ENCODE measurements at places on chromosomes 6 and 20.

DNA sequence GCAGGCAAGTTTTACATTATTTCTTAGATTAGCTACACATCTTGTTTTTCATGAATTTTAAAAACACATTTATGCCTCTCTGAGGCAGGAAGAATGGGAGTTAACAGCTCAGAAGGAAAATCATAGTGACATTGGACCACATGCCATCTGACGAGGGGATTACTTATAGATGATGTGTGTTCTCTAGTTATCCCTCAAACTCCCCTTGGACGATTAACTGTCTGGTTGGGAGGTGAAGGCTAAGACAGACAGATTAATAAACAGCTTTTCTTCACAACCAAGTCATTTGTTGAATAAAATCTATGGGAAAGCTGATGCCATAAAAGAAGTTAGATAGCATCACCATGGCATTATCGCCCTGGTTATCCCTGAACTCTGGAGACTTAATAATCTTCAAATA lies 80.0 kb upstream of the PREP start:
- no peak for DNase-seq

- no peak for DNase-seq
Observed at GRCh38 chr6:133288662-133289061, 47.5 kb downstream of the EYA4 start.

DNA sequence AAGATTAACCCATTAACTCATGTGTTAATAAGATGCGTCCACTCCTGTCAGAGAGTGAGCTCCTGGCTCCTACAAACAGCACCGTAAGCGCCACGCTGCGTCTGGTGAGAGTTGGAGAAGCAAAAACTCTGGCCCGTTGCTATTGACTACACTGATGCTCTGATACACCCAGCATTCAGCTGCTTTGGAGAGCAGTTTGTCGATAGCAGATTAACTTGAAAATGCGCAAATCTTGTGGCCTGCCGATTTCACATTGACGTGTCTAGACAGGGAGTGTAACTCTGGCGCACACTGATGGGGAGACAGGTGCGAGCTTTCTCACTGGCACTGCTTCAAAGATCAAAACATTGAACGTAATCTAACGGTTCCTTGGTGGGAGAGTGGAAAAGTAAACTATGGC lies 151.7 kb upstream of the RPS6KA2 start:
- DNase-seq: no peak

GRCh38 chr20:13659288-13659687 lies 20.6 kb upstream of the TASP1 start:
- no peak for DNase-seq

DNA sequence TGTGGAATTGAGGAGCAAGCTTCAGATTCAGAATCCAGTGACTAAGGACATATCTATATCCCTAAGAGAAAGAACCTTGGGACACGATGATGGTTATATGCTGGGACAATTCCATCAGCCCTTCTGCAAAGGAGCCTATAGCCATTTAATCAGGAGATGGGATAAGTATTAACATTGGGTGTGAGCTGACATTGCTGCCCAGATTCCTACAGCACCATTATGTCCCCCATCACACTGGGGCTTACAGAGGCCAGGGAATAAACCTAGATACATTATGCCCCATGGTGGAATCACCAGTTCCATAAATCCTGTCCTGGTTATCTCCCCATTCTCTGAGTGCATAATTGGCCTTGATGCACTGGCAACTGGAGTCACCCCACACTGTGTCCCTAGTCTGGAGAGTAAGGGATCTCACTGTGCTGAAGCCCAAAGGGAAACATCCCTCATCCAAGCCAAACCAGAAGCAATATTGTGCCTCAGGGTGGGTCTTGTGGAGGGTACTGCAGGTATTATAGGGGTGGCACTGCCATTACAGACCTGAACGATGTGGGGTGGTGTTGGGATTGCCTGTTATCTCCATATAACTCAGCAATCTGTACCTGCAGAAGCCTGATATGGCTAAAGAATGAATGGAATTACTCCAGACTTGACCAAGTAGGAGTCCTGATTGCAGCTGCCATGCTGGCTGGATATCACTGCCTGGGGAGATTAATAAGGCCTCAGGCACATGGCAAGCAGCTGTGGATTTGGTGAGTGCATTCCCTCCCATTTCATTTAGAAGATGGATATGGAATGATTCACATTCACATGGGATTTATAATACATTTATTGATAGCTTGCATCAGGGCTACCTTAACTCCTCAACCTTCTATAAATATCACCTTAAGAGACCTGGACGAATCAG lies 5.0 kb downstream of the HLA-A start:
- no peak for DNase-seq

- DNase-seq: no peak
Observed at GRCh38 chr6:154786144-154786868, 53.1 kb downstream of the SCAF8 start.

DNA sequence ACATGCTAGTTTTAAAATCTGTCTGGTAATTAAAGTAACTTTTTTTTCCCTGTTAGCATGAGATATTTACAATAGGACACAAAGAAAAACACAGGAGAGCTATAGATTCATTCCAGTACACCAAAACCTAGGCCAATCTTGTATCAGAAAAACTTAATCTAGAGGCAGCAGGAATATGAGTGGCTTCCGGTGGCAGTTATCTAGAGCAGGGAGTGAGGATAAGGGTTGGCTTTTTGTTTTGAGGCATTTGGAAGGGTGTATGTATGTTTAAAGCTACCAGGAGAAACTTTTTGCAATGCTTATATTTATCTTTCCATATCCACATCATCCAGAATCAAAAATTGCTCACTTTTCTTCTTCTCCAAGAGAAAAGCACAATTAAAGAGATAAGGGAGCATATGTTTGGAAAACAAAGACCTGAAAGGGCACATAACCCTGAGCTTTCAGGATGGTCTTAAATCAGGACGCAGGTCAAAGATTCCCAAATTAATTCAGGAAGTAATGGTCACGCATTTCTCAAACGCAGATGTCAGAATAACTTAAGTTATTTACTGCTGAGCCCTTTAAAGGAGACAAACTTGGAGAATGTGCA lies 13.1 kb downstream of the TFAP2A start:
- no peak for DNase-seq

DNA sequence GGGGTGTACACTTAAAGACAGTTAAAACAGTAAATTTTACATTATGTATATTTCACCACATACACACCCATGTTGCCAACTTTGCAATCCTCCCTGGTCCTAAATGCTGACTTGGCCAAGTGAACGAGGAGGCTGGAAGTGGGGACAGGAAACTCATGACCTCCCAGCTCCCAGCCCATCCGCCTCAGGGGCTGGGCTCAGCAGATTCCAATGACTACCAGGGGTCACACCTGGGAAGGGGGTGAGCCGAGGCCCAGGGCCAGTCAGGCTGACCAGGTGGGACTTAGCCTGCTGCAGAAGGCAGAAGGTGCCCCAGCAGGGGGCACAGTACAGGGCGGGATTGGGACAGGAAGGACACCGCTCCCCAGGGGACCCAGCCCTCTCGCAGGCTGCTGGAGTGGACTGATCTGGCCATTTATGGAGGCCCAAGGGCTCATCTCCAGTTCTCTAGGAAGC lies 2.4 kb downstream of the SIGLEC1 start:
- no peak for DNase-seq

DNA sequence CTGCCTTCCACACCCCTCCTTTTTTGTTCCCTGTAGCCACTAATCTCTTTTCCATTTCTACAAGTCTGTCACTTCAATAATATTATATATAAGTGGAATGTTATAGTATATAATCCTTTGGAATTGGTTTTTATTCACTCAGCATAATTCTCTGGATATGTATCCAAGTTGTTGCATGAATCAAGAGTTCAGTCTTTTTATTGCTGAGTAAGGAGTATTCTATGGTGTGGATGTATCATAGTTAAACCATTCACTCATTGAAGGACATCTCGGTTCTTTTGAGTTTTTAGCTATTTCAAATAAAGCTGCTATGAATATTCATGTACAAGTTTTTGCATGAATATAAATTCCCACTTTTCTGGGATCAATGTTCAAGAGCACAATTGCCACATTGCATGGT lies 69.5 kb upstream of the TASP1 start:
- no peak for DNase-seq

GRCh38 chr6:30730601-30731435 lies 10.7 kb downstream of the TUBB start:
- DNase-seq: peak; percentile 72

GRCh38 chr6:157333956-157334355 lies 10.6 kb upstream of the TMEM242 start:
- DNase-seq: no peak

GRCh38 chr6:42401613-42401951 lies 50.1 kb downstream of the TRERF1 start:
- no peak for DNase-seq

DNA sequence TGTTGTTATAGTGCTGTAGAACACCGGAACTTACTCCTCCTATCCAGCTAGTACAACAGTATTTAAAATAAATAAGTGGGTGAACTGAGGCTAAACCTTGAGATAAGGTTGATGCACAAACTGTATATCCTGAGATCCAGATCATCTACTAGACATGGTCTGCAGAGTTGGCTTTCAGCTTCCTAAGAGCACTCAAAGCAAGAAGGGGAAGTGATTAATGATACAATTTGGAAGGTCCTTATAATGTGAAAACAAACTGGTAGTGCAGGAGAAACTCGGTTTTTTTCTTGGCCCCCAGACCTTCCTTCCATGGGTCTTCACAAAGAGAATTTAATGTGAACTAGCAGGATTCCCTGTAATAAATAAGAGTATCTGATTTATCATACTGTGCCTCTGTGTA lies 27.4 kb upstream of the RREB1 start:
- no peak for DNase-seq

GRCh38 chr6:138456401-138456790 lies 42.9 kb downstream of the NHSL1 start:
- DNase-seq: no peak

GRCh38 chr6:147709396-147710272 lies 201.1 kb downstream of the SAMD5 start:
- DNase-seq: no peak

GRCh38 chr6:74642101-74642500 lies 563.8 kb downstream of the COL12A1 start:
- no peak for DNase-seq

DNA sequence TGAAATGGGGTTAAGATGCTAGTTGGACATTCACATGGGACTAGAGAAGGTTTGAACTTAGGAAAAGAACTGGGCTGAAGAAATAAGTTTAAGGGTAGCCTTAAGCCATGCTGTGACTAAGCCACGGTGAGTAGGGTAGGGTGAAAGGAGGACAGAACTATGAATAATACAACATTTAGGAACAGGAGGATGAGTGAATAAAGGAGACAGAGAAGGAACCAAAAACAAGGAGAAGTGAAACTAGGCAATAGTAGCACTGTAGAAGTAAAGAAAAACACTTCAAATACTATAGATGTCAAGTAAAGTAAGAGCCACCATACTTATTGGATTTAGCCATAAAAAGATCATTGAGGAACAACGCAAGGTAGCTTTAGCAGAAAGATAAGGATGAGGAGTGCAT lies 111.2 kb downstream of the KCNQ5 start:
- no peak for DNase-seq

- no peak for DNase-seq
Observed at GRCh38 chr6:23349521-23350147, 776.4 kb upstream of the NRSN1 start.

DNA sequence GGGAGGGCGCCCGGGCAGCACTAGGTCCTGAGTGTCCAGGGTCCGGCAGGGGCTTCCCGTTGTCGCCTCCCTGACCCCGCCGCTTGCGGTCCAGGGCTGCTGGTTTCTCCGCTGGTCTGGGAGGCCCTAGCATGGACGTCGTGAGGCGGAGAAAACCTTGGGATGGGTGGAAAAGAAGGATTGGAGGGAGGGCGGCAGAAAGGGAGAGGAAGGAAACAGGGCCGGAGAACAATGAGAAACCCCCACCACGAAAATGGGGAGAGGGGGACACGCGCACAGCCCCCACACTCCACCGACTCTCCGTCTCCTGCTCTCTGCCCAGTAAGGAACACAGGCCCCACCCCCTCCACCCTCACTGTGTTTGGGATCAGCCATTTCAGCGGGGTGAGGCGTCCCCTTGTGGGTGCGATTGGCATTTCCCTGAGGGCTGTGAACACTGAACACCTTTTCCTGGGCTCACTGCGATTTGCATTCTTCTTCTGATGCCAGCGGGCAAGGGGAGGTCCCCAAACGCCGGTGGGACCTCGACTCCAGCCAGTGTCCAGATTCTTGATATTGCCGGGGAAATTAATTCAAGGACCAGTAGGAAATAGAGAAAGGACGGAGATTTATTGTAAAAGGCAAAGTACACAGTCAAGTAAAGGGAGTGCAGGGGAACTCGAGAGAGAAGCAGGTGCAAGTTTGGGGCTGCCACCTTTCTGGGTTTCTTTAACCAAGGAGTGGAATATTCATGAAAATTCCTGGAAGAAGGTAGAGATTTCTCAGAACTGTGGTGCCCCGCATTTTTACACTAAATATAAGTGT lies 3.3 kb upstream of the RAET1G start:
- peak; percentile 72 for DNase-seq

- no peak for DNase-seq
Observed at GRCh38 chr6:33297956-33298772, 578 bp downstream of the RGL2 start.

GRCh38 chr6:34150766-34151165 lies 4.9 kb upstream of the GRM4 start:
- no peak for DNase-seq

GRCh38 chr6:115137910-115138309 lies 795.1 kb upstream of the HS3ST5 start:
- DNase-seq: no peak

- no peak for DNase-seq
Observed at GRCh38 chr20:10007747-10008146, 27.0 kb upstream of the ANKEF1 start.

- DNase-seq: no peak
Observed at GRCh38 chr20:46286382-46286781, 21.9 kb downstream of the CDH22 start.

- DNase-seq: no peak
Observed at GRCh38 chr20:49024220-49024619, 21.9 kb upstream of the CSE1L start.

DNA sequence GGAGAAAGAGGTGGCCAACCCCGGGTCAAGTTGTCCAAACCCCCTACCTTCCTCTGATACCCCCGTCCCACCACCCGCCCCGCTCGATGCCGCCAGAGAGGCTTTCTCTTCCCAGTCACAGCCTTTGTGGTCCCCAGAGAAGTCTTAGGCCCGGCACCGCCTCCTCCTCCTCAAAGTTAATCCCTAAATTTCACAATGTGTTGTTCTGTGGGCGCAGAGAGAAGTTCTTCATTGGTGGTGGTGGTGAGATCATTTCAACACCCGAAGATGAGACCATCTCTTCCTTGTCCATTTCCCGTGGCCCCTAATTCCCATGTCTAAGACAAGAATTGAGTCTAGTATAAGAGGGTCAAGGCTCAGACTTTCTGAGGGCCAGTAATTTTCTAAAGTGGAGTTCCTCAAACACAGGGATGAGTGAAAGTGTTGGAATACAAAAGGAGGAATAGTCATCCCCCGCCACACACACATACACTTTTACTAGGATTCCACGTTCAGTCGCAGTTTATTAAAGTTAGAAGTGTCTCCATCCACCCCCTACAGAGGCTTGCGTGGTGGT lies 10.4 kb downstream of the TRIM31 start:
- DNase-seq: no peak

- no peak for DNase-seq
Observed at GRCh38 chr6:114008331-114008730, 37.4 kb upstream of the HDAC2 start.

All from HEK293T (cell line).